Effector CD8-positive, alpha-beta T cell (primary cell): ENCODE measurements at places on chromosomes 1 and 21.

DNA sequence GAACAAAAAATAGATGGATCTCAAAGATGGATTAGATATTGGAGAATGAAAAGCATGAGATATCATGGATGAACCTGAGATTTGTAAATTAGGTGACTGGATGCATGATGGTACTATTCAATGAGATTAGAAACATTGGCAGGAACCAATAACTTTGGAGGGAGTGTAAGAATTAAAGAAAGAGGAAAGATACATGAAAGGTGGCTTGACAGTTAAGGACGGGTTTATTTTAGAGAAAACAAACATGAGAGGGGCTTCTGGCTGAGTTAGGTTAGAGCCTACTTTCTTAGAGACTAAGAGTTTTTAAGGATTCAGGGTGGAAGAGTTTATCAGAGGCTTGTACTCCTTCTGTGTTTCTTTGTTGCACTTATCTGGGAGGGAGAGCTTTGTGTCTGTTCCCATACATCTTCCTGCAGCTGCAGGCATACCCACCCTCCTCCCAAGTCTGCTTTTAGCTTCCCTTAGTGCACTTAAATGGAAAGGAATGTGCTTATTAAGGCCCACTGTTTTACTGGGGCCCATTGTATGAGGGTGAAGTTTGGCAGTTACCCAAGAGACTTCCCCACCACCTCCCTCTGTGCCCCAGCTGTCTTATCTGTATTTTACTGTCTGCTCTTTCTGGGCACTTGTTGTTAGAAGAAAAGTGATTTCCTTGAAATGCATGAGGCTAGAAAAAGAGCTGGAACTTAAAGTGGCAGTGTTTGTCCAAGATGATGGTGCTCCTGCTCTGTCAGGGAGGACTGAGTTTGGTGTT lies 26.1 kb upstream of the CR2 start:
- DNase-seq, result no peak

GRCh38 chr1:23664837-23665795 lies 26.5 kb upstream of the RPL11 start:
- DNase-seq, result no peak

DNA sequence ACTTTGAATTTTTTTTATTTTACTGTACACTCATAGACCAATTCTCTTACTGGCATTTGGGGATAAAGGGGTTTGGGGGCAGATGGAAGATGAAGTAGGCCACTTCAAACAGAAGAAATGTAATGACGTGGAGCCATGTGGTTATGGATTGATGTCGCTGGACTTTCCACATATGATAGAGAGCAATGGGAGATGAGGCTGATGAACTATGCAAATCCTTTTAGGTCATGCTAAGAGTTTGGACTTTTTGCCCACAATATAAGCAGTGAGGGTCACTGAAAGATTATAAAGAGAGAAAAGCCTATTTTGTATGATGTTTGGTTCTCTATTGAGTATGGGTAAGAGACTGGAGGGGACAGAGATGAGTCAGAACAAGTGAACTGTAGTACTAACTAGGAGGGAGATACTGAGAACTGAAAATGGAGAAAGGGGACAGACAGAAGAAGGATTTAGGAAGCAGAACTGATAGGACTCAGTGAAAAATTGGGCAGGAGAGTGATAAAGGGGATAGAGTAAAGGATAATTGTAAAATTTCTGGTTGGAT lies 9.2 kb downstream of the C1orf21 start:
- DNase-seq, result no peak

DNA sequence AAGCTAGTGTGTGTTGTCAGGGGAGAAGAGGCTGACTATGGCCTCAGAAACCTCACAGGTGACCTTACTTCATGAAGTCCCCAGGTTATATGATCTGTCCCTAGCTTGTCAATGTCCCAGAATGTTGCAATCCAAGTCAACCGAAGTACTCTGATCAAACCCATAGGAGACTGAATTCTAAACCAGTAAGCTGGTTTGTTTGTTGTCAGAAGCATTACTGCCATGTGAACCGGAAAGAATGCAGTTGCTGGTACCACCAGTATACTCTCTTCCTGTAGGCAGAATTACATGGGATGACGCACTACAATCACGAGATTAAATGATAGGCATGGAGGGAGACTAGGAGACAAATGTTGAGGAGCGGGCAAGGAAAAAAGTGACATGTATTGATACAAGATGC lies 26.1 kb upstream of the MAN1A2 start:
- DNase-seq, result no peak

GRCh38 chr1:232477728-232478127 lies 152.2 kb downstream of the SIPA1L2 start:
- no peak for DNase-seq

GRCh38 chr21:33212159-33212851 lies 17.4 kb upstream of the IFNAR2 start:
- no peak for DNase-seq

DNA sequence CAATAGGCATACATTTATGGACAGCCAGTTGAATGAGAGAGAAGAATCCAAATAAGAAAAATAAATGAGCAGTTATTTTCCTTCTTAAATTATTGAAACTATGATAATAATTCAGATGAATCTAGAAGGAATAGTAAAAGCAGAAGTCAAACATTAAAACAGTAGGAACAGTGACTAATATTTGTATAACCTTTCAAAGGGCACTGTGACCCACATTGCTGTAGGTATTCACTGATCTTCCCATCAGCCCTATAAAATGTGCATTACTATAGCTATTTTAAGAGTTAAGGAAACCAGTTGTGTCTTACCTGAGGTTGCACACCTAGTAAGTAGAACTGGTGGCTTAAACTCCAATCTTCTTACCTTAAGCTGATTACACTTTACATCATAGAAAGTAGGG lies 102.8 kb upstream of the ARTN start:
- no peak for DNase-seq

GRCh38 chr1:35481229-35481628 lies 76.0 kb downstream of the KIAA0319L start:
- DNase-seq, result no peak

GRCh38 chr1:160081261-160081936 lies at the start of gene KCNJ9:
Gene KCNJ9, plus strand, starts transcription at chr1:160081538. Its CDS starts 2,493 bp downstream, at chr1:160084031.
- DNase-seq, result no peak

DNA sequence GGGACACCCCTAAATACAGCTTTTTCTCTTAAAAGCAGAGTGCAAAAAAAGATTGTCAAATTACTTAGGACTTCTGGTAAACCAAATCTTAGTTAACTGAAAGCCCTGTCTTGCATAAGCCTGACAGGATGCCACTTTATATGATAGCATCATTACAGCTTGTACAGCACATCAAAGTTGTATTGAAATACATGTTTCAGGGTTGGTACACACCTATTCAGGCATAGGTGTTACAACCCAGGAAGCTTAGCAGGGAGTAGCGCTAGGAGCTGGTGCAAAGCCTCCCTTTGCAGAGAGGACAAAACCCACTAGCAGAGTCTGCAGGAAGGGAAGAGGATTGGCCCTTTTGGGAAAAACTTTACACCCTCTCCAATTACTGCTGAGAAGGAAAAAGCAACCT lies 258.9 kb upstream of the SGIP1 start:
- no peak for DNase-seq

DNA sequence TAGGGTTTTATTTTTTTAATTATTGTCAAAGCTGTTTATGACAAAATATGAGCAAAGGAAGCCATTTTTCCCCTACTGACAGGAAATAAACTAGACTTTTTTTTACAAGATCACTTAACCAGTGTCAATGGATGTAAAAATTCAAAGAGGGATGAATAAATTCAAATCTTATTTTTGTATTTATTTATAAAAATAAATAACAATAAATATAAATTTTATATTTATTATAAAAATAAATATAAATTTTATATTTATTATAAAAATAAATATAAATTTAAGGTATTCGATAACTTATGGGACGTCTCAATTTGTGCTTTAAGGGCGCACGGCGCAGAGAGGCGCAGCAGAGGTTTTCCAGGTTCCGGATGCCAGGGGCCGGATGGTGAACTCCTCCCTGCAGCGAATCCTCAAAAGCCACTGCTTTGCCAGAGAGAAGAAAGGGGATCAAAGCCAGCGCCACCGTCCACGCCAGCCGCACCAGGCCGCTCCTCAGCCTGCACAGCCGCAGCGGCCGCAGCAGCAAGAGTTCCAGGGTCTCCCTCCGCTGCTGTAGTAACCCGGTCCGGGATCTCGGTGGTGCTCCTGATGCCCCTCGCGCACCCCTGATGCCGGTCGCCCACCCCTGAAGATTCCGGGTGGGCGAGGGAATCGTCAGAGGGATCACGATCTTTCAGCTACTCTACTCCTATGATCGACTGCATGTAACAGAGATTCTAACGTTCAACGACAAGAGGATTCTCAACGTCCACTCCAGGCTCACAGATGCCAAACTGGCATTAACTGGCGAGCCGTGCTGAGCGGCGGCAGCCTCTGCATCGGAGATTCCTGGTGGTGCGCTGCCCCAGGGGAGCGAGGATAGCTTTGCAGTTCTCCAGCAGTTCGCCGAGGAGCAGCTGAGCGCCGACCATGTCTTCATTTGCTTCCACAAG lies 28.5 kb upstream of the RLF start:
- no peak for DNase-seq

- DNase-seq, result no peak
Observed at GRCh38 chr1:168957818-168958217, 148.7 kb upstream of the ATP1B1 start.

GRCh38 chr1:178031856-178032320 lies 62.0 kb upstream of the RASAL2 start:
- no peak for DNase-seq

DNA sequence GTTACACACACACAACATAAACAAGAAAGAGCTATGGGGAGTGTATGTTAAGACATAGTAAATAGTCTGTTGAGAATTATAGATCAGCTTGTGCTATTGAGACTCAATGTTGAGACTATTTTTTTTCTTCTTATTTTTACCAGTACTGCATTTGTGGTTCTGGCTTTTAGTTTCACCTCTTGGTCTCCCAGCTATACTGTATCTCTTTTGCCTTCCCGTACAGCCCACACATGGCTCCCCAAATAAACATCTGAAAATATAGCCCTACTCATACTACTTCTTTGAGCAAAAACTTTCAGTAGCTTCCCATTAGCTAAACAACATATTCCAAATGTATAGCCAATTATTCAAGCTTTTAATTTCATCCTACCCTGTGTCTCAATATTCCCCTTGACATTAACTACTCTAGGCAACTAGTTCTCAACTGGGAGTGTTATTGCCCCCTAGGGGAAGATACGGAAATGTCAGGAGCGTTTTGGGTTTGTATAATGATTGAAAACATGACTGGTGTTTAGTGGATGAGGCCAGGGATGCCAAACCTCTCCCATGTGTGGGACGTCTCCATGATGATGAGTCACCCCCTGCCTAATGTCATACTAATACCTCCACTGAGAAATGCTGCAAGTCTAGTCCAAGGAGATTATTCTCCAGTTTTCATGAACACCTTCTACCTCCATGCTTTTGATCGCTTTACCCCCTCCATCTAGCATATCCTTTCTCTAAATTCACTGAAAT lies 6.8 kb downstream of the RPE65 start:
- DNase-seq, result no peak

GRCh38 chr1:85308833-85309350 lies 32.5 kb upstream of the BCL10 start:
- DNase-seq, result no peak

GRCh38 chr1:21881250-21881649 lies 55.9 kb downstream of the HSPG2 start:
- DNase-seq, result no peak

GRCh38 chr1:212794561-212795014 lies 2.9 kb downstream of the TATDN3 start:
- no peak for DNase-seq

DNA sequence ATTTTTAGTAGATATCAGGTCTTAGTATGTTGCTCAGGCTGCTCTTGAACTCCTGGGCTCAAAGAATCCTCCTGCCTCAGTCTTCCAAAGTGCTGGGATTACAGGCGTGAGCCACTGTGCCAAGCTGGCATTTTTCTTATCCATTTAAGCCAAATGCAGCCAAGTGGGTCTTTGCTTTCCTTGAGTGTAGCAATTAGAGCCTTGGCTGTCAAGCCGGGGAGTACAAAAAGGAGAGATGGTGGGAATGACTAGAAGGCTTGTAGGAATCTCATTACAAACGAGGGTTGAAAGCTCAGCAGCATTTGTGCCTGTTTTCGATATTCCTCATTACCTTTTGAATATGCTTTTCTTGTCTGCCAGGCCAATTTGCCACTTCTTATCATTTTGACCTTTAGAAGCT lies 140.9 kb downstream of the DISC1 start:
- DNase-seq, result no peak

- DNase-seq, result no peak
Observed at GRCh38 chr1:65965112-65965996, 172.7 kb downstream of the PDE4B start.

- no peak for DNase-seq
Observed at GRCh38 chr1:27632387-27633297, 2.3 kb downstream of the FGR start.

GRCh38 chr1:70227439-70227838 lies 6.3 kb downstream of the SRSF11 start:
- no peak for DNase-seq

DNA sequence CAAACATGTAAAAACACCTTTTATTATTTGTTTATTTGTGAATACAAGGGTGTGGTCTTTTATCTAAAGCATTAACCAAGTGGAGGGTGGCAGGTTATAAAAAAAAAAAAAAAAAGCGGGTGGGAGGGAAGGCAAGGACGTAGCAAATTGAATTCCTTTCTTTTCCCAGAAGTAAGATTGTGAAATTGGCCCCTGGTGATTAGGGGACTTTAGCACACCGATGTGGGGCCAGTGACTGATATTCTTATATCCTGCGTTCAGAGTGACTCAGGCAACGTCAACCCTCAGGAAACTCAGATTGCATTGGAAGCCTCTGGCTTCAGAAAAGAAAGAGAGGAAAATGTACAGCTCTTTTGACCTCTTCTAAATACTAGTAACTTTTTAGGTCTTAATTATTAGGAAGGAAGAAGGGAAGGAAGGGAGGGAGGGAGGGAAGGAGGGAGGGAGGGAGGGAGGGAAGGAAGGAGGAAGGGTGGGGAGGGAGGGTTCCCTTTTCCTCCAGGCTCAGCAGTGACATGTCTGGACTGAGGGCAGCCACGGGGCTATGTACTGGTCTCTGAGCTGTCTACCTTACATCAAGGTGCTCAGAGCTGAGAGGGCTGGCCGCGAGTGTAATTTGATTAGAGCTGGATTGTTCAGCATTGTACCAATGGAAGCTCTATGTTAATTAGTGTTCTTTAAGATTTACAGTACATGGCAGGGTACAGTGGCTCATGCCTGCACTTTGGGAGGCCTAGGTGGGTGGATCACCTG lies 30.2 kb downstream of the EVA1C start:
- no peak for DNase-seq

DNA sequence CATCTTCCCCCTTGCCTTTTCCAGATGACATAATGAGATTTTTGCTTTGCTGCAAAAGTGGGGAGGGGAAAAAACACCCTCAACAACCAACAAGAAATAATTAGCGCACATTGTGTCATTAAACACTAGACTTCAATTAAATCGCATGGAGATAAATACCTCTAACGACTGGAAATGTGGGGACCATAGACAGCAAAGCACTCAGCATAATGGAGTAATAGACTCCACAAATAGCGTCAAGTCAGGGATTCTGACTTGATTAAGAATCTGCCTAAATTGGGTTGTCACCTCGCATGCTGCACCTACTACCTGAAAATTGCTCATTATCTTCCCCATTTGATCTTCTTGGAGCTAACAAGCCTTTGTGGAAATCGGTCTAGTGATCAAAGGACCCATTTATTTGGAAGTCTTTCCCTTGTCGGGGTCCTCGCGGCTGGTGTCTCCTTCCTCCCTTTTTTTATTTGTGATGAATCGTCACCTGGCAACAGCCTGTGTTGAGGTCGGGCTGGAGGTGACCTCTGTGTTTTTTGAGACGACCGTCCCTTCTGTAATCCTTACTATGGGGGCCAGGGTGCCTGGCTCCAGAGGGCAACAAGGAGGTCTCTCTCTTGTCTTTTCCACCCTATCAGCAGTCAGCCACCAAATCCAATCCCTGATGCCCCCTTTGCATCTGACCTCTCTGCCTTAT lies 75.3 kb upstream of the IGSF21 start:
- no peak for DNase-seq

GRCh38 chr1:163604896-163605295 lies 283.1 kb downstream of the NUF2 start:
- DNase-seq, result no peak
